ENCODE measurements at places on chromosomes 3 and 15.

DNA sequence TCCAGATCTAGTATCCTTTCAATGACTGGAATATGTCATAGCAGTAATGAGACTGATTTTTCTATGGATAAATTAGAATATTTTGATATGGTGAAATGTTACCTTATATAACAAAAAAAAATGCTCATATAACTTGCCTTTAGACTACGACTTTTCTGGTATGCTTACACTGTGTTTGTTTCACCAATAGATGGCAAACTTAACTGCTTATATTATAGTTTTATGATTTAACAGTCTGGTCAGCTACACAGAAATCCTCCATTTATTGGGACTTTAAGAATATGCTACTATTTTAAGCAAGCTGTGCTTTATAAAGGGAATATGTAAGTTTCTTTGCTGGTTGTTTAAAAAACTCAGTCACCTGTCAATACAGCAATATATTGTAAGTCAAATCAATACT is 205.6 kb downstream of the VGLL3 start:
- DNase-seq: peak; percentile 46

GRCh38 chr3:147311716-147312115 is 94.6 kb downstream of the ZIC4 start:
- DNase-seq: no peak

GRCh38 chr15:55499151-55499550 is 8.9 kb downstream of the DNAAF4 start:
- no peak for DNase-seq

- DNase-seq: no peak
Observed at GRCh38 chr3:50316657-50317242, 5.8 kb downstream of the HYAL2 start.

DNA sequence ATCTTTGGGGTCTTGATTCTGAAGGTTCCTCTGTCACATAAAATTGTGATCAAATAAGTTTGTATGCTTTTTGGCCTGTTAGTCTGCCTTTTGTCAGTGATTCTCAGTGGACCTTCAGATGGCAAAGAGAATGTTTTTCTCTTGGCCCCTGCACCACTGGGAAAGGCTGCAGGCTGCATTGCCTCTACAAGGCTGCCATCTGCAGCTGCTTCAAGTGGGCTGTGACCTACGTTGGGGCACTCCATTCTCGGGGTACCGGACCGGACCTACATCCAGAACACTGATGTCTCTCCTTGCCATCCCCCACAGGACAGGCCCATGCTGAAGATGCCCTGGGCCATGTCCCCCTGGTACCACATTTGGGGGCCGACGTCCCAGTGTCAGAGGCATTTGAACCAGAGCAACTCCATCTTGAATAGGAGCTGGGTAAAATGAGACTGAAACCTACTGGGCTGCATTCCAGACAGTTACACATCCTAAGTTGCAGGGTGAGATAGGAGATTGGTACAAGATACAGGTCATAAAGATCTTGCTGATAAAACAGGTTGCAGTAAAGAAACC is 37.5 kb upstream of the MFGE8 start:
- DNase-seq: no peak

DNA sequence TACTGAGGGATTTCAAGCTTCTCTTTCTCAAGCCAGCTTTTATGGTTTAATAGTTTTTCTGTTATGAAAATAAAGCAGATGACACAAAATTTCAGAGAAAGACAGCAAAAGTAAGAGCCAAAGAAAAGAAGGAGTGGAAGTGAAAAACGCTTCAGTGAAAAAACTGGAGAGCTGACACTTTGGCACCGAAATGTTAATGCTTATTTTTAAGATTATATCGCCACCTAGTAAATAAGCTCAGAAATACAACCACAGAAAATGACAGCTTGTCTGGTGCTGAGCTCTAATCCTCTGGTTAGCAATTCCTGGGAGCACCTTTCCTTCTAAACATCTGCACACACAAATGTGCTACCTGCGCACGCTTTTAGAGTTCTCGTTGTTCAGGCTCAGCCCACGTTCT is 101.6 kb downstream of the ZPLD1 start:
- peak; percentile 15 for DNase-seq

GRCh38 chr3:27060336-27060735 is 308.8 kb downstream of the NEK10 start:
- DNase-seq: no peak

DNA sequence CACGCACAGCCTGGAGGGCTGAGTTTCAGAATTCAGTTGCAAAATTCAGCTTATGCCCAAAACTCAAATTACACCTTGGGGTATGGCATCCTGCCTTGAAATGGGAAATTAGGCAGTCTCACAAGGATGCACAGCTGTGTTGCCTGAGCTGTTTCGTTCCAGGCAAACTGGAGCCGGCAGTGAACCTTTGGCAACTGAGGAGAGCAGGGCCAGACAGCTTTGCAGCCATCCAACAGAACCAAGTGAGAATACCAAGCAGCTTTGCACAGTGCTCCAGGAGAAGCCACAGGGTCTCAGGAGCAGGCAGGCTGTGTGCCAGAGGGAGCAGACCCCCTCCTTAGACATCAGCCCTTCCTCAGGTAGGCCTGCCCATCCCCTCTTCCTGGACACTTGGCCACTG is 32.5 kb upstream of the BFSP2 start:
- no peak for DNase-seq

DNA sequence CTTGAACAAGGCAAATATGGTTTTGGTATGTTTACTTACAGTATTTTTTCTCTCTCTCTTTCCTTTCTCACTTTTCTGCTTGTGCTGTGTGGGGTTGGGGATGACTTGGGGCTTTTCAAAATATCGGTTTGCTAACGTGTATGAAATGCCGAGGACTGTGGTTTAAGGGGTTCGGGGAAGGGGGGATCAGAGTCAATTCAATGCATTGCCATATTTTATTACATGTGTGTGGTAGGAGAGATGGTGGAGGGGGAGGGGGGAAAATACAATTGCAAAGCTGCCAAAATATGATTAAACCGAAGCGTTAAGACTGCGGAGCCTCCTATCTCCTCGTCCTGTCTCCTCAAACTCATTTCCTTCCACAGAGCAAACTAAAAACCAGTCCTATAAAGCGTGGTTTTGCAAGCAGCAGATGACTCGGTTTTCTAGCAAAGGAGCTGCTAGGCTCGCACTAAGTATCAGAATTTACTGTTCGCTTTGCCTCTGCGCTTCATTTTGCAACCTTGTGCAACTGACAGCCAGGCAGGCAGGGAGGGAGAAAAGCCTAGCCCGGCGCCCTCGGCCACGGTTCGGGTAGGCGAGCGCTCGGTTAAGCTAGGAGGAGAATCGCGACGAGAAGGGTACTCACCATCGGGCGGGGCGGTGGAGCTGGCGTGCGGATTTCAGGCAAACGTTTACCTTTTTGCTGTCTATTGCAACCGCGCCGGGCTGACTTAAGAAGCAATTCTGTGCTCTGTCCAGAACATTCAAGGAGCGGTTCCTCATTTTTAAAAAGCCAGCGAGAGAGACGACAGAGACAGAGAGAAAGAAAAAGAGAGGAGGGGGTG is 4.0 kb upstream of the NR2F2 start:
- peak; percentile 61 for DNase-seq
